BJ (cell line): ENCODE measurements at places on chromosomes 3 and 15.

GRCh38 chr3:108119398-108120104 is 28.7 kb upstream of the CD47 start:
- no peak for DNase-seq

DNA sequence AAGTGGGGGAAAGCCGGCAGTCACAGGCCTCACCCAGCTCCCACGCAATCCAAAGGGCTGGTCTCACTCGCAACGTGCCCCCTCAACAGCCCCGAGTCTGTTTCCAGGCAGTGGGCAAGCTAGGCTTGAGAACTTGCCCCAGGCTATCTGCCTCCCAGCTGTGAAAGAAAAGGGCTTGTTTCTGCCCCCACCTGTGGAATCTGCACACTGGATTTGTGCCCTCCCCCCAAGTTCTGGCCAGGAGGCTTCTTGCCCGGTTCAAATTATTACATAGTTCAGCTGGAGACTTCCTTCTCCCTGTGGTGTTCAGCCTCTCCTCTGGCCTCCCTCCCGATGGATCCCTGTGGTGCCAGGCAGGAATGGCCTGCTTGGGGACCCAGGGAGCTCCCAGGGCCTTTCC is 283.9 kb upstream of the LYSMD4 start:
- no peak for DNase-seq

- no peak for DNase-seq
Observed at GRCh38 chr3:175608356-175608755, 749.2 kb downstream of the NAALADL2 start.

- no peak for DNase-seq
Observed at GRCh38 chr15:89455535-89455934, 40.8 kb downstream of the RHCG start.

GRCh38 chr15:48781481-48782081 is 29.3 kb downstream of the CEP152 start:
- DNase-seq: no peak

GRCh38 chr15:98035134-98035533 is 74.6 kb downstream of the ARRDC4 start:
- DNase-seq: no peak

GRCh38 chr3:128499724-128500275 is 6.8 kb upstream of the GATA2 start:
- no peak for DNase-seq

DNA sequence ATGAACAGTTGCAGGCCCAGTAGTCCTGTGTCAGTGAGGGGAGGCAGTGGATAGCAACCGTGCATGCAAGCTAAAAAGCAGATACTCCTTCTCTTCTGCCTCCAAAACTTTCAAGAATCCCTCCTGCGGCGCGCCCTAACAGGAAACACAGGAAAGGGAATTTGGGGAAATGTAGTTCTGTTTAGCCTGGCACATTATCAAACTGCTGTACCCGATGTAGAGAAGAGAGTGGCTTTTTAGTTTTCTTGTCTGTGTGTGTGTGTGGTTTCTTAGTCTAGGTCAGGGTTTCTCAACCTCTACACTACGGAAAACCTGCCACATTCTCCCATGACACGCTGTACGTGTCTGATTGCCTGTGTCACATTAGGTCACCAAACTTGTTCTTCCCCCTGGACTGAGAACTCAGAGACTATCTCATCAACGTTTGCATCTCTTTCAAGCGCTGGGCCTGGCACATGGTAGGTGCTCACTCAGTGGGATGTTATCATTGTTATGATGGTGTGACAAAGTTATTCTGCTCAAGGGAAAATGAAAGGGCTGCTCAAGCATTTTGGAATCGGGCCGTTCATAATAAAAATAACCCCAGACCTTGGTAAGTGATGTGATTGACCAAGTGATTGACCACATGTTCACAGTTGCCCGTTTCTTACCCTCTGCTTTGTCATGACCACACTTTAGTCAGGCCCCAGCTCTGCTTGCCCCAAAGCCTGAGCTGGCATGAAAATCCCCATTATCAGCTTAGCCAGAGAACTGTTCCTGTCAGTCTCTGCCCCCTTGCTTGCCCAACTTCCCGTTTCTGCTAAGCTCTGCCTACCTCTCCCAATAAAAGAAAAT is 33.2 kb downstream of the TM4SF4 start:
- DNase-seq: no peak

GRCh38 chr3:41198526-41198925 is 779 bp upstream of the CTNNB1 start:
- DNase-seq: no peak

- DNase-seq: no peak
Observed at GRCh38 chr3:16793321-16793720, 91.4 kb upstream of the PLCL2 start.

DNA sequence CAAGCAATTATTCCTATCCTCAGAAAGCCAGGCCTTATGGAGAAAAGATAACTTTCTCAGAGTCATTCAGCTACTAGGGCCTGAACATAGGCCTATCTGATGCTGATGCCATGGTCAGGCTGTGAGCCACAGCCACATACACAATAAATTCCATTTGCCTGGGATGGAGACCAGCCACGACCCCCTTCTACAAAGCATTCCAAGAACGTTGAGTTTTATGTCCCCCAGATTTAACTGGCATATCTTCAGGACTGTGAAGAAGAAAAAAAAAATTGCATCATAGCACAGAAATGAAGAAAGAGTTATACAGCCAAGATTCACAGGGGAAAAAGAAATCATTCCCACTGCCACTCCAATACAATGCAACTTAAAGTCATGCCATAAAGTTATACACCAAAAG is 100.0 kb downstream of the THBS1 start:
- DNase-seq: peak; percentile 82
